ENCODE measurements at places on chromosomes 3 and 15.
A peak's percentile ranks its signal among the peaks of the same experiment; 100 is the strongest.

DNA sequence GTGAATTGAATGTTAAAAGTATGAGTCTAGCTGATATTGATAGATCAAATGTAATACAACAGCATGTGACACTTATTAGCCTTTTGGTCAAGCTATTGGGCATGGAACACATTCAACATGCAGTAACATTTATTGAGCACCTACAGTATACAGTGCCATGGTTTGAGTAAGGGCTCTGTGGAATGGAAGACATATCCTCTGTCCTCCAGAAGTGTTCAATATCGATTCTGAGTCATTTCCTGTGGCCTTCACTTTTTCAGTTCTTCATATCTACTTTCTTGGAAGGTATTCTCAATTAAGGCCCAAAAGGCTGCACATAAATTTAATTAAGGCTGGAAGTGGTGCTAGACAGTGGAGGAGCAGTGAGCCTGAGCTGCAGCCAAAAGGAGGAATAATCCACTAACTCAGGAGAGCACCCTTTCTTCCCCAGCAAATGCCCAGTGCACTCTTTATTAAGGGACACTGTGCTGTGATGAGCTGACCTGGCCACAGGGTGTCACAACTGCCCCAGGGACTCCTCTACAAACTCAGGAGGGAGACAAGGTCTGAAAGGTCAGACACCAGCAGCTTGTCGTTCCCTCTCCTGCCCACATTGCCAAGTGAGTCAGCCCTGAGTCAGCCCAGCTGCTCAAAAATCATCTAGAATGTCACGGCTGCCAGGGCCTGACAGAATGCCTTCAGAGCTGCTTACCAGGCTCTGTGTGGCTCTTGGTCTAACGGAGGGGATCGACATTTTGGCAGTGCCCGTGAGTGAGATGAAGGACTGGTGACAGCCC is 544.8 kb downstream of the AGBL1 start:
- DNase-seq = peak; percentile 33

- no peak for DNase-seq
Observed at GRCh38 chr15:97977734-97978133, 17.2 kb downstream of the ARRDC4 start.

DNA sequence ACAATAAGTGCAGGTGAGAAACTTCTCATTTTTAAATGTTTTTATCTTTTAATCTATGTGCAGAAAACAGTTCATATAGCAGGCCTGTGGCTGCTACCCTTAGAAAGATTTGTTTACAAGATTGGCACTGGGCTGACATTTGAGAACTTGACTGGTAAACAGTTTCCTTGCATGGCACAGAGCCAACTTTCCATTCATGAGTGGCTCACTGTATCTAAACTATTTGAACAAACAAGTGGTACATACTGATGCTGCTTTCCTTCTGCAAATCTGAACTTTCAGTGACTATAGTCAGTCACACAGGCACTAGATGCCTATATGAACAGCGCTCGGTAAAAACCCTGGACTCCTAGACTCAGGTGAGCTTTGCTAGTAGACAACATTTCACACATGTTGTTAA is 6.3 kb upstream of the GTPBP8 start:
- DNase-seq = no peak

DNA sequence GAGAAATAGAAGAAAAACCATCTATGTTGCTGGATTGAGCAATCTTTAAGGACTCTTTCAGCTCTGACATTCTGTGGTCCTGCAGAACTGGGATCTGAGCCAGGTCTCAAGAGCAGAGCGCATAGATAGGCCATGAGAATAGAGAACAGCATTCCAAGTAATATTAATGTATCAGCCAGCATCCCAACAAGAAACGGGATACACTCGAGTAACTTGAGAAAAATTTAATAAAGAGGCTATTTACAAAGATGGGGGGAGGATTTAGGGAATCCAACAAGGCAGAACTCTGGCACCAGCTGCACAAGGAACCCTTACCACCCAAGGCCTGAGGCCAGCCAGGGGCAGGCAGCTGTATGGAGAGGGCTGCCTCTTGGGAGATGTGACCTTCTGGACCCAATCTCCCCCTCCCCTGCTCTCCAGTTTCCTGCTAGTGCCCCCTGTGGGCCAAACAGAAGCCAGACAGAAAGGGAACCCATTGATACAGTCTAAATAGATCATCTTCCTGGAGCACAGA is 8.2 kb downstream of the TMOD2 start:
- DNase-seq = peak; percentile 82

- no peak for DNase-seq
Observed at GRCh38 chr3:80006315-80006714, 238.5 kb upstream of the ROBO1 start.

GRCh38 chr3:53286727-53287126 is 30.9 kb upstream of the TKT start:
- no peak for DNase-seq

DNA sequence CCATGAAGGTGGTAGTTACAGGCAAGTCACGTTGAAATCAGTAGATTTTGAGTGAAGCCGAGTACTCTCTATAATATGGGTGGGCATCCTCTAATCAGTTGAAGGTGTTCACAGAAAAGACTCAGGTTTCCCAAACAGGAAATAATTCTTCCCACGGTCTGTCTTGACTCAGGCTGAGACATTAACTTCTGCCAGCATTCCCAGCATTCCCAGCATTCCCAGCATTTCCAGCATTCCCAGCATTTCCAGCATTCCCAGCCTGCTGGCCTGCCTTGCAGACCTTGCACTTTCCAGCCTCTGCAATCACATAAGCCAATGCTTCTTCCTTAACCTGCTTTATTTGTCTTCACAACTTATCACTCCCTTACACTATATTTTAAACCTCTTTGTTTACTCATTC is 542.3 kb upstream of the ROBO2 start:
- DNase-seq = no peak

DNA sequence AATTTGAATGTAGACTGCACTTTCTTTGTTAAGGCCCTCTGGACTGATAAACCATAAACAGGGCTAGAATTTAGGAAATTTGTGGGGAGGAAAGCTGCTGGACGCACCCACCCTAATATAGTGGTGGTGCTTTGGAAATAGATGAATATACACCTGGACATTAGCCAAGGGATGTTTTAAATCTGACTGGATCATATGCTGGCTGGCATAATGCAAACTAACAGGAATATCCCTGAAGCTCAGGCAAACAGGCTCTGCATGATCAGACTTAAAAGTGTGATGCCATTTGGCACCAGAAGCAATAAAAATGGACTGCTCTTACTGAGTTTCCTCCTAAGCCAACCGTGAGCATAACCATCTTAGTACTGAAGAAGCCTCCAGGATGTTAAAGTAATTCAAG is 465.8 kb upstream of the ROBO1 start:
- DNase-seq = no peak

DNA sequence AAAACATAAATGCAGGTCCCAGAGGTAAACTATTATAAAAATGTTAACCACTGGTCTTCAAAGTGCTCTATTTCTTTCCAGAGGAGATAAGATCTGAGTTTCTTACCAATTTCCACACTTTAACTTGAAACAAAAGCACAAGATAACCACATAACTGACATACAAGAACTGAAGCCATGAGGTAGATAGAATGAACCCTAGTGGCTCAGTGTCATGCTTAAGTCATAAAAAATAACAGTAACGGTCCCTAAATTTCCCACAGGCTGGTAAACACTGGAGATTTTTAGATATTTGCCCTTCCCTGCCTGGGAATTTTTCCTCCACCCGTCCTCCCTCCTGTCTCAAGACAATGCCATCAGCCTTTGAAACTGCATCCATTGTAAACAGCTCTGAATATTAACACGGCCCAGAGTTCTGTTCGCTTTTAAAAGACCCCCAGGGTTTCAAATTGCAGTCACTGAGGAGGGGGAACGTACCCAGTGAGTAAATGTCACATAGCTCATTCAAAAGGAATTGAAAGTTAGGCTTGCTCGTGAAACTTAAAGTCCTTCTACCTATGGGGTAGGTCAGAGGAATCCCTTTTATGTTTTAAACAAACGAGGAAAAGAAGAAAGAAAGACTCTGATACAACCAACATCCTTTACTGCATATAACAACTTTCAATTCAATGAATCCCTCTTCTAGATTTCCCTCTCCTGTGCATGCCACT is 5.7 kb downstream of the LRIG1 start:
- no peak for DNase-seq

DNA sequence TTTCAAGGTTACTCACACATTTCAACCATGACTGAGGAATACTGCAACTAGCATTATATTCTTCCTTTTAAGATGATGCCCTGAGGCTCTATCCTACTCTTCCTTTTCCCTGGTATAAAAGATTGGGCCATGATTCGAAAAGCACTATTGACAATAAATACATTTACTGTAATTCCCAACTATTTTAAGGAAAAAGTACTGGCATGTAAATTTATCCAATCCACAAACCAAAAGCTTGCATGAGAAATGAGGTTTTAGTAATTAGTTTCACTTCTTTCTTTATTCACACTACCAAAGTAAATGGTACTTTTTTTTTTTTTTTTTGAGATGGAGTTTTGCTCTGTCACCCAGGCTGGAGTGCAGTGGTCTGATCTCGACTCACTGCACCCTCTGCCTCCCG is 310.2 kb downstream of the LRRC3B start:
- no peak for DNase-seq

DNA sequence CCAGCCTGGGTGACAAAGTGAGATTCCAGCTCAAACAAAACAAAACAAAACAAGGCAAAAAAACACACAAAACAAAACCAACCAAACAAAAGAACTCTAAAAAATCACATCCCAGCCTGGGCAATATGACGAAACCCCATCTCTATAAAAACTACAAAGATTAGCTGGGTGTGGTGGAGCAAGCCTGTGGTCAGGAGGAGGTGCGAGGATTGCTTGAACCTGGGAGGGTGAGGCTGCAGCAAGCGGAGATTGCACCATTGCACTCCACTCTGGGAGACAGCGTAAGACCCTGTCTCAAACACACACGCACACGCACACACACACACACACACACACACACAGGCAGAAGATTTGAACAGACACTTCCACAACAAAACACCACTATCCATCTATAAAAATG is 99.6 kb downstream of the SHQ1 start:
- no peak for DNase-seq

GRCh38 chr3:191702121-191702520 is 241.2 kb downstream of the PYDC2 start:
- no peak for DNase-seq

DNA sequence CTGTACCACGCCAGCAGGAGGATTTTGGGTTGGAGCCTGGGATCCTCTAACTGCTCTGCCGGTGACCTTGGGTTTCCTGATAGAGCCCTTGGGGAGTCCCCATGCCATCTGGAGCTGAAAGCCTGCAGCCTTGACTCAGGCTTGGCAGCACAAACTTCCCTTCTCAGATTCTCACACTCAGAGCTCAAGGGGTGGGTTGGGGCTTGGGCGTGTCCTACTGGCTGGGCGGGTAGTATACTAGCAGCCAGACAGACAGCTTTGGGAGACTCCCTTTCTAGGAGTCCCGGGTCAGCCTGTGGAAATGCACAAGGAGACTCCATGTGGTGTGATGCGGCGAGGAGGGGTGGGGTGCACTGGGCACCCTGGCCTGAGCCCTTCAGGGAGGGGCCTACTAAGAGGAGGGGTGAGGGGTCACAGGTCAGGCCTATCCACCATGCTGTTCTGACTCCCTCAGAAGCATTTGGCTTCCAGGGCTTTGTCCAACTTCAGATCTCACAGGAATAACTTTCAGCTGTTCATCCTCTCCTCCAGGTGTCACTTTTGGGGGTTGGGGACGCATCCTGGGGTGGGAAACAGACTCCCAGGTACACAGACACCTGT is 21.6 kb upstream of the PLXNA1 start:
- peak; percentile 45 for DNase-seq

DNA sequence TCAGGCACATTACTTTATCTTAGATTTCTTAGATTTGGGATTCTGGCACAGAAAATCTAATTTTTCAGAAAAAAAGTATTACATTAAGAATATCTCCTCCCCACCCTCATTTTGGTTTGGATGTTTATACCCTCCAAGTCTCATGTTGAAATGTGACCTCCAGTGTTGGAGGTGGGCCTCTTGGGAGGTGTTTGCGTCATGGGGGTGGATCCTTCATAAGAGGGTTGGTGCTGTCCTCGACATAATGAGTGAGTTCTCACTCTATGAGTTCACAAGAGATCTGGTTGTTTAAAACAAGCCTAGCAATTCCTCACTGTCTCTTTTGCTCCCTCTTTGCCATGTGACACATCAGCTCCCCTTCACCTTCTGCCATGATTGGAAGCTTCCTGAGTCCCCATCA is 45.6 kb upstream of the WWTR1 start:
- peak; percentile 21 for DNase-seq

- no peak for DNase-seq
Observed at GRCh38 chr3:87173776-87174175, 53.3 kb upstream of the CHMP2B start.

DNA sequence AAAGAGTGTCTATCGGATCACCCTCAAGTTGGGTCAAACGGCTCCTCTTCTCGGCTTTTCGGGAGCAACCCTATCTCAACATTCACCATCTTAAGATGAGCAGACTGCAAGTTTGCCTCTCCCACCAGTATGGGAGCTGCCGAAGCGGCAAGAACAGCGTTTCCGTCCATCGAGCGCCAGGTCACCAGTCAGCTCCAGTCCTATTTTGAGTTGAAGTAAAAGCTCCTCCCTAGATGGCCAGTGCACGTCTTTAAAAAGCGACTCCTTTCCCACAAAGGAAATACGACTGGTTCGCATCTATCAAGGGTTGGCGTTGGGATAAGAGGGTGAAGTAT is 369 bp upstream of the U2SURP start:
- no peak for DNase-seq

- no peak for DNase-seq
Observed at GRCh38 chr15:94691169-94691568, 459.8 kb downstream of the MCTP2 start.

- no peak for DNase-seq
Observed at GRCh38 chr15:100113351-100114080, 228.3 kb downstream of the ADAMTS17 start.

DNA sequence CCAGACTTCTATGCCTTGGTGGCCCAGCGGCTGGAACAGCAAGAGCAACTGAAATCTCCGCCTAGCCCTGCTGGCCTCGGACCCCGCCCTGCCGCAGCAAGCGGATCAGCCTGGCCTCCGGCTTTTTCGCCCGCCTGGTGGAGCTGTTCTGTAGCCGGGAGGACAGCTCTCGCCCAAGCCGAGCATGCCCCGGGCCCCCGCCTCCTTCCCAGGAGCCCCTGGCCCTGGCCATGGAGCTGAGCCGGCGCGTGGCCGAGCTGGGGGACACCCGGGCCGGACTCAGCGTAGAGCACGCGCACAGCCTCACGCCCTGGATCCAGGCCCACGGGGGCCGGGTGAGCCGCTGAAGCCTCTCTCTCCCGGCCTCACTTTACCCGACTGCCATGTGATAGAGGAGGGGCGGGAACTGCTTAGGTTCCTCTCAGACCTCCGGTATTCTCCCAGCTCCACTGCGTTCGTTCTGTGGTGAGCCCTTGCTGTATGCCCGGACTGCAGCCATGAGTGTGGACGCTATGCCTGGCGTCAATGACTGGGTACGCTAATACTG is 24.1 kb upstream of the MRPL3 start:
- DNase-seq = no peak

GRCh38 chr3:35638251-35638979 is 910 bp upstream of the ARPP21 start:
- no peak for DNase-seq

GRCh38 chr3:150064971-150065370 is 94.3 kb upstream of the PFN2 start:
- DNase-seq = no peak

- DNase-seq = no peak
Observed at GRCh38 chr3:35663471-35663870, 24.1 kb downstream of the ARPP21 start.

- no peak for DNase-seq
Observed at GRCh38 chr3:155744626-155745324, at the start of gene PLCH1. Gene PLCH1 (minus strand): TSS chr3:155745071. CDS start chr3:155704224, 40,847 bp downstream.

- DNase-seq = no peak
Observed at GRCh38 chr3:124510290-124510689, 220.0 kb upstream of the UMPS start.

Data from AG09309 (cell line).